ENCODE measurements at places on chromosomes 5 and 9.

DNA sequence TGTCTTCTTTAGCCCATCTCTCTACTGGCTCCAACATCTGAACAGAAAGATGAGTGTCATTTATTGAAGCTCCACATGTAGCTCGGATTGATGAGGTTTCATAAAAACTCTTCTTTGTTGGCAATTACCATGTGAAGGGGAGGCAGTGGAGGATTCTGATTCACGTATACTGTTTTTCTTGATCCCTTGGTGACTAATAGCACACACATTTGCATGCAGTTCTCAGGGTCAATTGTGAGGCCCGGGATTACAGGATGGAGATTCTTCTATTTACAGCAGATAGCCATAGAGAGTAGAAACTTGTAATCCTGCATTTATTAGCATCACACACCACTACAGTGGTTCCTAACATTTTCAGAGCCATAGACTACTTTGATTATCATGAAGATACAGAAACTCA is 133.2 kb upstream of the MARCHF11 start:
- DNase-seq = no peak

DNA sequence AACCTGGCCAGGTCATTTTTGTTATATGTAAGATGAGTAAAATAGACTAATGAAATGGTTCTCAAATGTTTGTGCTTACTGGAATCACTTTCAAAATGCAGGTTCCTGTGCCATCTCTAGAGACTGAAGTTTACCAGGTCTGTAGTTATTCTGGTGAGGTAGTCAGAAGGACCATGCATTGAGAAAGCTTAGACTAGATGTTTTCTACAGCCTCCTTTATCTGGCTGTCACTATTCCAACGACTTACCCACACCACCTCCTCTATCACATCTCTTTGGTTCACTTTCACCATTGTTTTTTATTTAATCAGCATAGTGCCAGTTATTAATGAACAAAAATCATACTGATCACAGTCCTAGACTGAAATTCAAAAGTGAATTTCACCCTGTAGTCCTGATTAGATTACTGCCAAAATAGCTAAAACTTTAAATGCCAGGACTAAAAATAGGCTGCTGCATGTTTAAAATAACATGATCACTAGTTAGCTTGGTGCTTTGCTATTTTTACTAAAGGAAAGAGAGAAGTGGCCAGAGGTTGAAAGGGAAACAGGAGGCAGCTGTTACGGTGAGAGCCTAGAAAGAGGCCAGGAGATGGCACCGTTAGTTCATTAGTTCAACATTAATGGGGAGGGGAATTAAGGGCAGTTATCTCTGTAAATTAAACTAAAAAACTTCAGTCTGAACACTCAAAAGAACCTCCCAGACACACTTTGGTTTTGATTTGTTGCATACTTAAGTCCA is 13.9 kb upstream of the FNIP1 start:
- peak; percentile 73 for DNase-seq

- no peak for DNase-seq
These were observed 309.1 kb downstream of the SPOCK1 start for GRCh38 chr5:137190031-137190430.

DNA sequence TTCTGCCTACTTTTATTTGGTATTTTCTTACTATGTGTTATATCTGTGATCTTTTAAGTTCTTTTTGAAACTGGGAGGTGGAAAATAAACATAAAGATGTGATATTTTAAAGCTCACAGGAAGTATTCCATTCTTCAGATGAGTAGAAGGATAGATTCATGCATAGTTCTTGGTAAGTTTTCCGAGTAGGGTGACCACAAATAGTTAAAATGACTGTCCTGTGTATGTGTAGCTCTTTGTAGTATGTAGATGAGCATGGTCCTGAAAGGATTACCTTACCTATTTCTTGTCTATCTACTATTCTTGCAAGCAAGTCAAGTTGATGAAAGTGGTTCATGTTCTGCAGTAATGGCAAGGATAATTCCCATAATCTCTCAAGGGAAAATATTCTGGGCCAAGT is 47.7 kb downstream of the SRFBP1 start:
- DNase-seq = no peak

DNA sequence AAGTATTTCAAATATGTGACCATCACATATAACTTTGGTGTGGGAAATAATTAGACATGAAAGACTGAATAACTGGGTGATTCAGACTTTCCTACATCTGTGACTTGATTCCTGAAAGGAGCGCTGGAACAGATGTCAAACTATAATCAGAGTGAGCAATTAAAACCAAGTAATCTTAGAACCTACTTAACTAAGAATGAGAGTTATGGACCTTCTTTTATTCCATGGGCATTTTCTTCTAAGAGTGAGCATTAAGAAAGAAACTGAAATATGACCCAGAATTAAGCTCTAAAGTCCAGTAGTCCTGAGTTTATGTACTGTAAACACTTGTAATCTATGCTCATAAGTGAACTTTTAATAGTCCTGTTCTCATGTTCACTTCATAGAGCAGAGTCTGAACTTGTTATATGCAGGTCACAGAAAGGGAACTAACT is 68.4 kb downstream of the PAM start:
- DNase-seq = no peak

- DNase-seq = peak; percentile 67
These were observed 120.1 kb upstream of the ZNF608 start for GRCh38 chr5:124866355-124867136.
